ENCODE measurements at places on chromosomes 1 and 21.

DNA sequence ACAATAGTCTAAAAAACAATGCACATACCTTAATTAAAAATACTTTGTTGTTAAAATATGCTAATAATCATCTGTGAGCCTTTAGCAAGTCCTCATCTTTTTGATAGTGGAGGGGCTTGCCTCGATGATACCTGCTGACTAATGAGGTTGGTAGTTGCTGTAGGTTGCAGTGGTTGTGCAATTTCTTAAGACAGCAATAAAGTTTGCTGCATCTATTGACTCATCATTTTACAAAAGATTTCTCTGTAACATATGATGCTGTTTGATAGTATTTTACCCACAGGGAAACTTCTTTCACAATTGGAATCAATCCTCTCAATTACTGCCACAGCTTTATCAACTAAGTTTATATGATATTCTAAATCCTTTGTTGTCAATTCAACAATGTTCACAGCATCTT lies 7.6 kb downstream of the C1orf87 start:
- DNase-seq: no peak

- no peak for DNase-seq
Observed at GRCh38 chr1:234776256-234776875, 166.4 kb upstream of the IRF2BP2 start.

DNA sequence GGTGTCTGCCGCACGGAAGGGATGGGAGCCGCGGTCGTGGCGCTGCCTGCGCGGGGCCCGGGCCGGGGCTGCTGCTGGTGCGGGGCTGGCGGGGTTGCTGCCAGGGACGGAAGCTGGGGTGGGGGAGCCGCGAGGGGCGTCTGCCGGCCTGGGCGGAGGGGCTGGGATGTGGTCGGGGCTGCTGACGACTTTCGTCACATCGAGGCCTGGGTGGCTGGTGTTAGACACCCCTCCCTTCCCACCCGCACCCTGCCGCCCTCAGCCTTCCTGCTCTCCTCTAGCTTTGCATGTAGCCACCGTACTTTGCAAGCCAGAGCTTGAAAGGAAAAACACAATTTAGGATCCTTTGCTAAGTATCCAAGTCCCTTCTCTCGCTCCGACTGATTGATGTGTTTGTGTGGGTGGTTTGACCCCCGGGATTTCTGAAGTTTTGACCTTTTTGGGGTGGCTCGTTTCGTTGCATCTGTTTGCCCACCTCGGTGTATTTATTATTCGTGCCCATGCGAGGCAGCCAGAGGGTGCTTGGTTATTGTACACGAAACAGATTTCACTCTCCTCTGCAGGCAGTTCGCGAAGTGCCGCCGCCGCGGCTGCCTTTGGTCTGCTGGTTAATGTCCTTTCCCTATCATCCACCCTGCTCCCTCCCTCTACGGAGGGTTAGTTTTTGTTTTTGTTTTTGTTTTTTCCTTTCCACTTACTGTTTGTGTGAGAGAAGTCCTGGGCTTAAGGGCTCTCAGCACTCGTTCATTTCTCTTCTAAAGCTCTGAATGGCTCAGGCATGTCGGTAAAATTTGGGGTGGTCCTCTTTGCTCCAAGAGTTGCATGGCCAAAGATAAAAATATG lies 868 bp downstream of the C1orf21 start:
- no peak for DNase-seq

DNA sequence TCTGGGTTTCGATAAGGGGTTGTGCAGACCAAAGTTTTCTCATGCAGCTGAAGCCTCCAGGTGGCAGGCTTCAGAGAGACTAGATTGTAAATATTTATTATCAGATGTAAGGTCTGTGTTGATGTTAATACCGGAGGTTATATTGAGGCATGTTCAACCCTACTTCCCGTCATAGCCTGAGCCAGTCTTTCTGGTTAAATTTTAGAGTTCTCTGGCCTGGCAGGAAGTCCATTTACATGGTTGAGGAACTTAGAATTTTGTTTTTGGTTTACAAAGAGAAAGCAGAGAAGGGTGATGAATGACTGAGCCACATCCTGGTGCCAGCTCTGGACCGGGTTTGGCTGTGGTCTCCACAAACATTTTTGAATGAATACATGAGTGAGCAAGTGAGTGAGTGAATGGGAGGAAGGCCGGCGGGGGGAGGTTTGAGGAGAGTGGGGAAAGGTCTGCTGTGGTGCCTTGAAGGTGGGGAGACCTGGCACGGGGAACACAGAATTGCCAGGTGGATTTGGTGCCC lies 218.5 kb downstream of the DISC1 start:
- no peak for DNase-seq

- no peak for DNase-seq
Observed at GRCh38 chr1:160492617-160493016, 30.4 kb downstream of the SLAMF6 start.

DNA sequence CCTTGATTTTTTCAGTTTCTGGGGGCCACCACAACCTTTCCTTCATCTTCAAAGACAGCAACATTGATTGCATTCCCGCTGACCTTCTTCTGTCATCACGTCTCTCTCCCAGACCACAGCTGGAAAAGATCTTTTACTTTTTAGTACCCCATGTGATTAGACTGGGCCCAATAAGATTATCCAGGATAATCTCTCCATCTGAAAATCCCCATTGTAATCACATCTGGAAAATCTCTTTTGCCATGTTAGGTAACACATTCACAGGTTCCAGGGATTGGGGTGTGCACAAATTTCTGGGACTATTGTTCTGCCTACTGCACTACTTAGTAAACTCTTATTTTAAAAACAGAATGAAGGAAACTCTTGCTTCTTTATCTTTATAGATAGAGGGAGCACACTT lies 47.1 kb upstream of the INSL5 start:
- no peak for DNase-seq

DNA sequence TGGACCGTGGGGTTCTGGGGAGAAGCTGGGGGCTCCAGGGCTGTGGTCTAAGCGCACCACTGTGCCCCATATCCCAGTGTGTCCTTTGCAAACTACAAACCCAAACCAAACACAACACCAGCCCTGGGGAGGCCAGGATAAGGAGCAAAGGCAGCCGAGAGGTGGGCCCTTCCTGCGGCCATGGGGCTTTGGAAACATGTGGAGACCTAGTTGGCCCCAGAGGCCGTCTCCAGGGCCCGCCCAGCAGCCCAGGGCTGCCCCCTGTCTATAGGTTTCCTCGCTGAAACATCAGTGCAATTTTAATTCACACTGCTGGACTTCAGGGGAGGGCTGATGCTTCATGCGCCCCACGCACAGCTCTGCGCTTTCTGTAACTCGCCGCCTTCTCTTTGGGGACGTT lies 61.3 kb downstream of the PRDM16 start:
- no peak for DNase-seq

DNA sequence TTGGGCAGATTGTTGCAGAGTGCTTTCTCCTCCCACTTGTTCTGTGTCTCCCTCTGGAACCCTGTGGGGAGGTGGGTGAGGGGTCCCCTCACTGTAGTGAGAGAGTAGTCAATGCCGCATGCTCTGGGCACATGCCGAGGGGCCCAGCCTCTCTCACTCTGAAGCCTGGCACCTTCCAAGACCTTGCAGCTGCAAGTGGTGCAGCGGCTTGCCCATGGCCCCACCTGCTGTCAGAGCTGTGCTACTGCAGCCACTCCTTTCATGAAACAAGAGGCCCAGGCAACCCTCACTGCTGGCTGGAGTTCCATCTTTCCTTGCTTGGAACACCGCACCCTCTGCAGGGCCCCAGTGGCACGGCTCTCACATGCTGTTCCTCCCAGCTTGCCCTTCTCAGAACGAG lies 58.4 kb upstream of the COL6A1 start:
- DNase-seq: peak; percentile 38

DNA sequence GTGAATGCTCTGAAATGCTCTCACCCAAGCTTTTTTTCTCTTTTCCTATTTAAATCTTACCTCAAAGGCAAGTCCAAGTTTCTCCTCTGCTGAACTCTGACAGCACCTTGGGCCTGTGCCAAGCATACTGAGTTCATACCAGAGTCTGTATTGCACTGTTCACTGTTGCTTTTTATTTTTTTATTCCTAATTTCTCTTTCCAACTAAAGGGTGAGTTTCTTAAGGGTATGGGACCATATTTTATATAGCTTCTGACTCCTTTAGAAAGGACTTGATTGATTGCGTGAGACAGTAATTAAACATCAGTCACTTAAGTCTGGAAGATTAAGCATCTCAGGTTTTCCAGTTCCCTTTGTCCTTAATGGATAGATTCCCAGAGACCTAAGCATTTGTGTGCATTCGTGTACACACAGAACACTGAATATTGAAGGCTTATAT lies 69.9 kb downstream of the CACHD1 start:
- no peak for DNase-seq

DNA sequence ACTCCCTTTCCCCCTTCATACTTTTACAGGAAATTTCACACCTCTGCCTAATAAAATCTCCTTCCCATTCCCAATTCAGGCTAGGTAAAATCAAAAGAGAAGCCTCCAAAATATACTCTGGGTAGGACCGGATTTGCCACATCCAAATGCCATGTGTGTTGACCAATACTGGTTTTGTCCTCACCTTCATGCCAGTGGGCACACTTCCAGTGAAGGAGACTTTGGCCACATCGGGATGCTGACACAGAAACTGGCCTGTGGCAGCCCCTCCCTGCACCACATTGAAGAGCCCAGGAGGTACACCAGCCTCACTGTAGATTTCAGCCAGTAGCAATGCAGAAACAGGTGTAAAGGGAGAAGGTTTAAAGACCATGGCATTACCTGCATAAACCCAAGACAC lies 18.1 kb downstream of the ALDH9A1 start:
- DNase-seq: no peak

DNA sequence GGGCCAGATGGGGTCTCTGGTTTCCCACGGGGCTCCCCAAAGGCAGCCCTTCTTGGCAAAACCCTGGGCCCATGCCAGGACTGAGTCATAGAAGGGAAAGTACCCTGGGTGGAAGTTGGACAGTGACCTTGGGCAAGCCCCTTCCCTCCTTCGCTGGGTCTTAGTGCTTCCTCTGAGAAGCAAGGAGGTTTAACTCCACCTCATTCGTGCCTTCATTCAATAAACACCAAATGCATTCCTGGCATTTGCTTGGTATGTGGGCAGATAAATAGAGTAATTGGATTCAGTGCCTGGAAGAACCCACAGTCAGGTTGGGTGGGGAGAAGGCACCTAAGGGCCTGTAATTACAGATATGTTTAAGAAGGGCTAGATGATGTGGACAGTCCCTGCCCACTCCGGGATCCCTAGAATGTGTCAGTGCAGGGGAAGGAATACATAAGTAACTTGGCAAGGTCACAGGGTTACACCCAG lies 36.3 kb upstream of the CITED4 start:
- DNase-seq: no peak

- no peak for DNase-seq
Observed at GRCh38 chr1:116950517-116951199, 40.9 kb downstream of the PTGFRN start.

GRCh38 chr1:48943826-48944225 lies 167.1 kb upstream of the BEND5 start:
- no peak for DNase-seq

DNA sequence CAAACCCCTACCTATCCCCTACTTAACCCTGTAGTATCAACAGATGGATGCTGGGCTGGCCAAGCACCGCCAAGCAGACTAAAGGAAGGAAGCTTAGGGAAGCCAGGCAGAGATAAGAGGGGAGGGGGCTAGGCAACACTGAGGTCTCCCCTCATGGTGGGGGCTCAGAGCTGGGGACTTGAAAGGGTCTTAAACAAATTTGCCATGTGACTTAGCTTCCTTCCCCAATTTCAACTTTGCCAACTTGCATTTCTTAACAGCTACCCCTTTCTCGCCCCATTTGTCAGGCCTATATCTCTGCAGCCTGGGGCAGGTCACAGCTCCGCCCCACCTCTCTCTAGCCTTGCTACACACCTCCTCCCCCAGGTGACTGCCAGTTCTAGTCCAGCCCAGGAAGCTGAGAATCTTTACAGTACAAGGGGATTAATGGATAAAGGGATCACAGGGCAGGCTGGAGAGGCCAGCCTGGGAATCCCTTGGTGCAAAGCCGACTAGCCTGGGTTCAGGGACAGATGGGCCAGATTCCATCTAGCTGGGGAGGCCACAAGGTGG lies 3.4 kb downstream of the KIF21B start:
- no peak for DNase-seq

- peak; percentile 56 for DNase-seq
Observed at GRCh38 chr1:33094971-33095604, 14.1 kb downstream of the AZIN2 start.

DNA sequence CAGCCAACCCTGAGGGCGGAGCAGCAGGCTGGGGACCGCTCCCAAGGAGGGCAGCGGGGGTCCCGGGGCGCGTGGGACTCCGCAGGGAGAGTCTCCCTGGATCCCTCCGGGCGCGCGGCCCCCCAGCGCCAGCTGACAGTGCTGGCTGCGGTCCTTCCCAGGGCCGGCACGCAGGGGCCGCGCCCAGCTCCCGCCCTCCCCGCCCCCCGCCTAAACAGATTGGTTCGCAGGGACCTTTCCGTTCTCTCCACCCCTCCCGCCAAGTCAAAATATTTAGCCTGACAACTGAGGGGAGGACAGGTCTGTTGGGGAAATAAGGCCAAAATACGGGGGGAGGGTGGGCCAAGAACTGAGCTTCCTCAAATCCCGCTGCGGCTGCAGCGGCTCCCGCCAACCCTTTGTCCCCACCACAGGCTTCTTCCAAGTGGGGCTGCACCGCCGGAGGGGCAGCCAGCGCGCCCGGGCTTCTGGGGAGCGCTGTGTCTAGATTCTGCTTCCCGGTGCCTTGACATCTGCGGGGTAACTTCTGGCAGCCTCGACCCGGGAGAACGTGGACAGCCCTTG lies at the start of gene INSRR:
Gene INSRR (minus strand): TSS at position 159 of the 564 bp plus-strand sequence. CDS start 496 bp downstream, outside the sequence.
- DNase-seq: no peak

DNA sequence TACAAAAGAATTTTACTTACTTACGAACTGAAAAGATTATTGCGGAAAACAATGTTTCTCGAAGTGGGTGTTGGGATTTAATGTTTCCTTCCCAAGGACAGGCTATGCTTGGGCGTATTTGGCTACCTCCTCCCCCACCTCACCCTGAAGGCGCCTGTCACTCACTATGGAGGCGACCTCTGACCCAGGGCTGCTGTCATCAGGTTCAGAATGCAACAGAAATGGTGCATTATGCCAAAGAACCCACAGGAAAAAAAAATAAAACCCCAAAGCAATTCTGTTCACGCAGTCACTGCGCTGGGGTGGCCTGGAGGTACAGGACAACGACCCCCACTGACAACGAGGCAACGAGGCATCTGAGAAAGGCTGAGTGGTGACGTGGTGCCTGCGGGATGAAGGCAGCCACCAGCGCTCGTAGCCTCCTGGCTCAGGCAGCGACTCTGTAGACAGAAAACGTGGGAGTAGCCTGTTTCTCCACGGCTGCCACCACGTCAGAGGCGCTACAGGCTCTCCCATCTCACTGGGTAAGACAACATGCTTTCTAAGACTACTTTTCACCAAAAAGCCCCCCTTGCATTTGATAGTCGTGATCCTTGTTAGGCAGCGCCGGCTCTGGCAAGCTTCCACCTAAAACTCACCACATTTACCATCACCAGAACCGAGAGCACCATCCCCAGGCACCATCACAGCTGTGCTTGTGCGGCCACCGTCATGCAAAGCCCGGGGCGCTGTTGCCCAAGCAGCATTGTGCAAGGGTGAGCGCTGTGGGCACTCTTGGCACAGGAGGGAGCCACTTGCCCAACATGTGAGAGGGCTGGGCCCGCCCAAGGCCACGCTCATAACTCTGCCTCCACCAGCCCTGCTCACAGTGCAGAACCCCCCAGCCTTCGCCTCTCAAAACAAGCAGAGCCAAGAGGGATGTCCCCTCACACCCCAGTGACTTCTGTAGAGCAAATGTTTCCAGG lies 14.3 kb downstream of the NADK start:
- DNase-seq: peak; percentile 51
